HS-5 (cell line): ENCODE measurements at places on chromosomes 12 and 14.
A peak's percentile ranks its signal among the peaks of the same experiment; 100 is the strongest.

- DNase-seq = no peak
Observed at GRCh38 chr14:74549588-74549987, 56.0 kb downstream of the ISCA2 start.

GRCh38 chr12:65229441-65229840 lies 49.0 kb upstream of the MSRB3 start:
- DNase-seq = peak; percentile 58

DNA sequence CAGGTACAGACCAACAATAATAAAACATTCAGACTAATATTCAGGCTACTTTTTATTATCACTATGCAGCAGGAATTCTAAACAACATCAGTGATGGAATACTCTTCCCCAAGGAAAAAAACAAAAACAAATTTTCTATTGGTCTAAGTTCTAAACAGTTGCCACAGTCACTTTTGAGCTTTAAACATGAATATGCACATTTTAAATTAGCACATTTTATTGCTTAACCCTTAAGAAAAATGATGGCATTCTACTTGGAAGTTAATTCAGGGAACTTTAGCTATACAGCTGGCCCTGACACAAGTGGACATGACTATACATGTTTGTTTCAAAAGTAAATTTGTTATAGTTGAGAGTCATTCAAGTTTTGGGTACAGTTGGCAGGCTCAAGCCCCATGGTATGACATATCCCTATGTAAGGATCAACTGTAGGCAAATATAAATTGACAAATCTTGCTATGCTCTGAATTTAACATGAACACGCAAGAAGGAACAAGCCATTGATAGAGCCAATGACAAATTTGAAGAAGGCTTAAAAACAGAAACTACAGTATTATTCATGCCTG lies 224.3 kb upstream of the AMIGO2 start:
- DNase-seq = no peak

GRCh38 chr12:75844985-75845384 lies 186.6 kb downstream of the PHLDA1 start:
- no peak for DNase-seq

DNA sequence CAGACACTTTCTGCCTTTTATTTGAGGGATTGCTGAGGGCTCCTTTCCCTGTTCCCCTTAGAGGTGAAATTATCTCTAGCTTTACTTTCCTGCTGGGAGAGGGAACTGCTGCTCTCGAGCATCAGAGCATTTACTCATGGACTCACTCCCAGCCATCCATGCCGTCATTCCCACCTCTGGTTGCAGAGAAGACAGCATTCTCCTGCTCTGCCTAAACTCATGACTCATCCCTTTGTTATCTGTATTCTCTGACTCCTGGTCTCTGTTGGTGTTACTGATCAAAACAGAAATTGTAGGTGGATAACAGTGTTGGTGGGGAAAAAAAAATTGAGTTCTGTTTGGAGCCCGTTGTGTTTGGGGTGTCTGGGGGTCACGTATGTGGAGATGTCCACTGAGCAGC lies 159.3 kb downstream of the TTC8 start:
- DNase-seq = peak; percentile 68

GRCh38 chr14:90091393-90091792 lies 29.6 kb downstream of the KCNK13 start:
- DNase-seq = no peak

DNA sequence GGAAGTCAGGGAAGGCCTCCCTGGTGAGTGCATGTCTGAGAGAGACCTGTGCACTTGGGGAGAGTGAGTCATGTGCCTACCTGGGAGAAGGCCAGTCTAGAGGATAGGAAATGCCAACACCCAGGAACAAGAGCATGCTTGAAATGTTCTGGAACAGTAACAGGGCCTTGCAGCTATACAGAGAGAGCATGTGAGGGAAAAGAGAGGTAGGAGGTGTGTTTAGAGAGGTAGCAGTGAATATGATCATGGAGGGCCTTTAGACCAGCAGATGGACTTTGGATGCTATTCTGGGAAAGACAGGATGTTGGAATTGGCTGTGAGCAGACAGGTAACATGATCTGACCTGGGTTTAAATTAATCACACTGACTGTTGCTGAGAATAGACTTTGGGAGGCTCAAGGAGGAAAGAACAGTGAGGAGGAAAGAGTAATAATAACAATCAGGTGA lies 1143.6 kb downstream of the FLRT2 start:
- DNase-seq = no peak

- DNase-seq = no peak
Observed at GRCh38 chr12:131347345-131347714, 363.6 kb upstream of the SFSWAP start.

GRCh38 chr14:76086636-76087035 lies 65.1 kb upstream of the GPATCH2L start:
- no peak for DNase-seq

- no peak for DNase-seq
Observed at GRCh38 chr14:32319368-32320049, 9.6 kb upstream of the AKAP6 start.

DNA sequence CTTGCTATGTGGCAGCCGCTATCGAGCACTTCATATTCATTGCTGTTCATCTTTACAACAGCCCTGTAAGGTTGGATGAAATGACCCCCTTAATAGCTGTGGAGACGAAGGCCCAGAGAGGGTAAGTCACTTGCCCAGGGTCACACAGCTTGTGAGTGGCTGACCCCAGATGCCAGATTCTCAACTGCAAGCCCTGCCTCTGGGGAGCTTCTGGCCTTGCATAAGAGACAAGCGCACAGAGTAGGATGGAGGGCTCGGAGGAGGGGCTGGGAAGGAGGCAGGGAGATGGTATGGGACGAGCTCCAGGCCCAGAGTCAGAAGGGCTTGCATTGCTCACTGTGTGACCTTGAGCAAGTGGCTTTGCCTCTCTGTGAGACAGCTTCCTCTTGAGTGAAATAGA lies 27.4 kb upstream of the NCOR2 start:
- DNase-seq = no peak

- no peak for DNase-seq
Observed at GRCh38 chr12:92049403-92049802, 96.2 kb downstream of the BTG1 start.

DNA sequence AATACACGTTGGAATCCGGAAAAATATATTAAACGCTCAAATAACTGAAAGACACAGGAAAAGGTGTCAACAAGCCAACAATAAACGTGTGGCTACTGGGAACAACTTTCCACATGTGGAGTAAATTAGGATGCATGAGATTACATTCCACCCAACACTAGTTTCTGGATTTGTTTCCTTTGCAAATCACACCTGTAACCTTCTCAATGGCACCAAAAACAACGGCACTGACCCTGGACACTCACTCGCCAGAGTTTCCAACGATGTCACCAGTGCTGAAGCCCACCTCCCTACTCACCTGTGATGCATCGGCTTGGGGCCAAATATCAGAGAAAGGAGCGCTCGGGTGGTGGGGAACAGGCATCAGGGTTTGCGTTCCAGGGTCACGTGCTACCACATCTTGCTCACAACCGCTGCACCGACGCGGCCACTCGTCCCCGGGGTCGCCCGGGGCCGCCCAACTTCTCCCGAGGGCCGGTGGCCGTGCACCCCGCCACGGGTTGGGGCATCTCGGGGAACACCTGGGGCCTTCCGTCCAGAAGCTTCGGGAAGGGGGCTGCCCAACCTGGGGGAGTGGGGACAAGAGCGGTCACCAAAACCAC lies 629 bp downstream of the PRDM4 start:
- no peak for DNase-seq

GRCh38 chr14:81613341-81614045 lies 79.8 kb upstream of the SEL1L start:
- no peak for DNase-seq

DNA sequence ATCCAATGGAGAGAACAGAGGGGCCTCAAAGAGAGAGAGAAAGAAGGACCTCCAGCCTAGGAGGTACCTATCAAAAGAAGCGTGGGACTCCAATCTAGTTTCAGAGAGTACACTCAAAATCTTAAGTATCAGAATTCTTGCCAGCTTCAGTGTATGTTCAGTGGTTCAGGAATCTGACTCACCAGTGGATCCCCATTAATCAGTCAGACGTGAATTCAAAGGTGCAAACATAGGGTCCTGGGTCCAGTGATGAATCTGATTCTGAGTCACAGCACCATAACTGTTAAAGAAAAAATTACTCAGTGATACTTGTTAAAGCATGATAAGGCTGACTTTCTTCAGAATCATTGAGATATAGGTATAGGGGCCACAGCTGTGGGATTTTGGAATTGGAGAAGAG lies 33.2 kb downstream of the ETNK1 start:
- peak; percentile 69 for DNase-seq

DNA sequence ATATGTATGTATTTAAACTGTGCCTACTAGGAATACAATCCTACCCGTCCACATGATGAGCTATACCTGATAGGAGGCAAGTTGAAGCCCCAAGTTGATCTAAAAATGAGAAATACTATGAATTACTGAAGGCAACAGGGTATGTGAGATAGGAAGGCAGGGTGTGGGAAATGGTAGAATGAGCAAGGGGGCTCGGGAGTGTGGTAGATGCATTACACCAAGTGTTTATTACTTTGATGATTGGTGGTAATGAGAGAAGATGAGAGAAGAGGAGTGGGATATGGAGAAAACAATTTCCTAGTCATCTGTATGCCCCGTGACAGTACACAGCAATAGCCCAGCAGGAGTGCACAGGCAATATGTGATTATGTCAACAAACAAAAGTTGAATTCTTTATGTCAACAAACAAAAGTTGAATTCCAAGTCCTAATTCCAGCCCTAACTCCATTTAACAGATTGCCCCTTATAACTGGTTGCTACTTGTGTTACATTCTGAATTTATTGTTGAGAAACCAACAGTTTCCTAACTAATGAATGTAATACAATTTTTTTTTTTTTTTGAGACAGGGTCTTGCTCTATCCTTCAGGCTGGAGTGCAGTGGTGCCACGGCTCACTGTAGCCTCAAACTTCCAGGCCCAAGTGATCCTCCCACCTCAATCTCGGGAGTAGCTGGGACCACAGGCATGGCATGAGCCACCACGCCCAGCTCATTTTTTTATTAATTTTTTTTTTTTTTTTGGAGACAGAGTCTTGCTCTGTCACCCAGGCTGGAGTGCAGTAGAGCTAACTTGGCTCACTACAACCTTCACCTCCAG lies 2.5 kb downstream of the LPCAT3 start:
- no peak for DNase-seq

DNA sequence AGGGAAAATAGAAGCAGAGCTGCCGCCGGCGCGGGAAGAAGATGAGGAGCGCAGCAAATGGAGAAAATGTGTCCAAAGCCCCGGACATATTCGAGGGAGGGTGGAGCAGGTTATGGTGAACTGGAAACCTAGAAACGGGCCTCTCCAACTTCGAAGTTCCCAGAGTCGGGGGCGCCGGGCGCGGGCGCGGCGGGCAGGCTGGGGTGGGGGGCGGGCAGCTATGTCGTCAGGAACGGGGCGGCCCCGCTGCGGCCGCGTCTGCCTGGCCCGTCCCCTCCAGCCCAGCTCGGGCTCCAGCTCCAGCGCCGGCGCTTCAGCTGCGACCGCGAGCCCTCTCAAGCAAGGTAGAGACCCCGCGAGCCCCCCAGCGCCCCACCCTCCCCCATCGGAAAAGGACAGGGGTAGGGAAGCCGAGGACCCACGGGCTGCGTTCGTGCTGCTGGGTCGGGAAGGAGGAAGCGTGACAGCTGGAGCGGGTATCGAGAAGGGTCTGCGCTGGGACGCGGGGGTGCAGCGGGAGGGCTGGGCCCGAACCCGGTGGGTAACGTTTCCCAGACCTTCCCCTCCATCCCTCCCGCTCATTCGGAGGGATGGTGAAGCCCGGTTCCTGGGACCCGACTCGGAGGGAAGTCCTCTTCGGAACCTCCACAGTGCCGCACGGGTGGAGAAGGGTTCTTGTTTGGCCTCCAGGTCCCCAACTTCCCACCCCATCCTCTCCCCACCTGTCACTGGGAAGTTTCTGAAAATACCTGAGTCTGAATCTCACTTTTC lies 1.0 kb downstream of the DGKA start:
- no peak for DNase-seq

- DNase-seq = no peak
Observed at GRCh38 chr14:64725261-64725815, 21.1 kb downstream of the PLEKHG3 start.
